ENCODE measurements at places on chromosomes 1 and 21.

DNA sequence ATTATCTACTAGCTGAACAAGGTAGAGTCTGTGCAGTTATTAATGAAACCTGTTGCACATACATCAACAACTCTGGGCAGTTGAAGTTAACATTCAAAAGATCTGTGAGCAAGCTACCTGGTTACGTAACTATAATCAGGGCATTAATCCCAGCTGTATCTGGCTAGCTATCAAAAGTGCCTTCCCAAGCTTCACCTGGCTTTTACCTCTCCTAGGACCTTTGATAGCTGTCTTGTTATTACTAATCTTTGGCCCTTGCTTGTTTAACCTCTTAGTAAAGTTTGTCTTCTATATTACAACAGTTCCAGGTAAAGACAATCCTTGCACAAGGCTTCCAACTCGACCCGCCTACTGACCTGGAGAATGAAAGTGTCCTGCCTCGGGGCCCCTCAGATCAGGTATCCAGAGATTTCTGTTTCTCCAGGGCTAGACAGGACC, 29.6 kb upstream of the SLC6A9 start:
- DNase-seq = no peak

GRCh38 chr1:172002725-172003345, 161.5 kb downstream of the DNM3 start:
- DNase-seq = no peak

GRCh38 chr1:187157552-187157951, 328.8 kb downstream of the PLA2G4A start:
- no peak for DNase-seq

- no peak for DNase-seq
These were observed 41.5 kb downstream of the PTPRC start for GRCh38 chr1:198680174-198680875.

DNA sequence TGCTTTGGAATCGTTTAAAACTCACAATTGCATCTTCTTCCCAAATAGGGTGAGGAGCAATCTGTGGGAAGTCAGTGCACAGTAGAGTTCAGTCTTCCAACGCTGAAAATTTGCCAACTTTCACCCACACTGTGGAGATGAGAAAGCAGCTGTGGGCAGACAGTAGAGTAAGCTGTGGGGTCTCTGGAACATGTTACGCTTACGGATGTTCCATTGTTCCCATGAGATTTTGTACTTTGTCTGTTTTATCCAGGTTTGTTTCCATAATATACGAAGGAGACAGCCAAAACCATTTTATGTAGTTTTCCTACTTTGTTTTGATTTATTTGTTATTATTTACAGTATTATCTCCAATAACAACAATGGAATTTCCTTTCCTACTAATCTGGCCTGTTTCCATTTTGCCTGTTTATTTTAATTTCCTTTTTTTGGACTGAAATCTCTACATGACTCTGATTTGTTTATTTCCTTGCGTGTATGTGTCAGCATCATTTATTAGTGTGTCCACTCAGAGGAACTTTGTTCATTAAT, 65.1 kb upstream of the RGL1 start:
- no peak for DNase-seq

- no peak for DNase-seq
These were observed 51.3 kb downstream of the AKT3 start for GRCh38 chr1:243798726-243799125.

Data from stimulated activated CD4-positive, alpha-beta T cell treated with anti-CD3 and anti-CD28 coated beads, Interleukin-1b, Interleukin-23, amount 100 ng/mL, for 1 hour (primary cell).